Uterus (tissue), 4 donors: ENCODE measurements at places on chromosomes 3 and 15.

- no peaks in the 10 kb centered on the region for H3K36me3 ChIP-seq
Measured at GRCh38 chr15:90025489-90026033, 24.4 kb downstream of the ZNF710 start.

GRCh38 chr3:135844386-135844785 is 121.1 kb upstream of the PPP2R3A start:
- no peaks in the 10 kb centered on the region for H3K36me3 ChIP-seq
- no peaks in the 10 kb centered on the region for H3K27me3 ChIP-seq
- H3K27ac ChIP-seq, result no peak overlapping the region
- H3K4me1 ChIP-seq, result no peaks in the 10 kb centered on the region

DNA sequence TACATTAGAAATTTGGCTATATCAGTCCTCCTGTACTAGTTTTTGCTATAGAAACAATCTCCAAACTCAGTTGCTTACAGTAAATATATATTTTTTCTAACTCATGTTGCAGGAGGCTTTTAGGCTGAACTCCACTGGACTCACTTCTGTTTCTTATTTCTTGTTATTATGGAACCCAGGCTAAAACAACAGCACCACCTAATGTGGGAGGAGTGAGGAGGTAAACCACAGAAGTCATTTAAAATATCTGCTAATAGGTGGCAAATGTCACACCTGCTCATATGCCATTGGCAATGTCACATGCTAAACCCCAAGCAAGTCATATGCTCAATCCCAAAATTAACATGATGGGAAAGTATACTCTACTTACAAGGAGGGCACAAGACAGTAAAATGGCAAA is 462.2 kb downstream of the PLOD2 start:
- H3K4me3 ChIP-seq, result no peak overlapping the region
- no peaks in the 10 kb centered on the region for H3K4me1 ChIP-seq
- H3K27ac ChIP-seq, result no peak overlapping the region
- H3K27me3 ChIP-seq, result no peaks in the 10 kb centered on the region

DNA sequence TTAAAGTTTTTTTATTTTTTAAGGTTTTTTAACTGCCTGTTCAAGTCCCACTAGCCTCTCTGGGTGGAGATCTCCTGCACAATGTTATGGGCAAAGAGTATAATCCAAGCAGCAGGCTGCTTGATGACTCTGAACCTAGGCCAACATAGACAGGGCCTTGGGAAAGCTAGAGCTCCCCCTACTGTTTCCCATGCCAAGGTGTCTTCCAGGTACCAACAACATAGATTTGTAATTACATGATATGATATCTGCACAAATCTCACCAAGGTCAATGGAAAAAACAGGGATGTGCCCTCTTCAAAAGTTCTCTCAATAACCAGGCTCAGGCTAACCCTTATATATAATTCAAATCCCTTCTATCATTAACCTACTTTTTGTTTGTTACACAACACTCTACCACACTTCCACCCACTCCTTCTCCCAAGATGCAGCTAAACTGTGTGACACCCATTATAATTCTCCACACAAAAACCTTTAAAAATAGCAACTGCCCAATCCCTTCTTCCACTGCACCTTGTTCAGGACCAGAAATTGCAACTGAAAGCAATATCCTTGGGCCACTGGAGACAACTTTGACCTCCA is 43.8 kb downstream of the RBM15B start:
- H3K36me3 ChIP-seq, result no peaks in the 10 kb centered on the region
- no peak overlapping the region for H3K4me3 ChIP-seq
- H3K27me3 ChIP-seq, result no peaks in the 10 kb centered on the region
- H3K27ac ChIP-seq, result no peak overlapping the region
- no peaks in the 10 kb centered on the region for H3K4me1 ChIP-seq
- DNase-seq, result peak; percentile 18

GRCh38 chr15:88454867-88455810 is 12.0 kb downstream of the MRPL46 start:
- H3K4me3 ChIP-seq, result no peak overlapping the region
- no peak overlapping the region for H3K27ac ChIP-seq
- peak; percentile 48 for DNase-seq
- H3K36me3 ChIP-seq, result no peaks in the 10 kb centered on the region
